ENCODE measurements at places on chromosomes 1 and 21. TPM values are rescaled to one million over a fixed set of nuclear protein-coding genes. Genes with fewer than 3 reads are reported as not detected.

GPR37L1 gene
- total RNA-seq, result 0.15 TPM

MMP23B gene
- total RNA-seq, result 0.92 TPM

AMY1A gene
- not detected for total RNA-seq

RORC gene
- total RNA-seq, result not detected

MXRA8 gene
- 0.20 TPM for total RNA-seq

LMX1A gene
- total RNA-seq, result not detected

PTCH2 gene
- 0.08 TPM for total RNA-seq

ELF3 gene
- total RNA-seq, result 265 TPM

CFAP126 gene
- not detected for total RNA-seq

TBX15 gene
- 0.07 TPM for total RNA-seq

SLAMF7 gene
- total RNA-seq, result 4.0 TPM

SORT1 gene
- total RNA-seq, result 4.4 TPM

RPS27 gene
- total RNA-seq, result 7,196 TPM

KCNQ4 gene
- total RNA-seq, result 0.22 TPM

Data from A549 treated with DMSO at 1 μM for 4 hours (cell line).